ENCODE measurements at places on chromosomes 5 and 9. TPM values are rescaled to one million over a fixed set of nuclear protein-coding genes. Genes with fewer than 3 reads are reported as not detected.

SPATA31A3 gene
- total RNA-seq, result not detected

TAF11L10 gene
- not detected for total RNA-seq

GRK6 gene
- total RNA-seq, result 25.0 TPM

SLC36A2 gene
- total RNA-seq, result 30.2 TPM

Measured in sciatic nerve (tissue), 2 donors.